ENCODE measurements at places on chromosomes 6 and 20.

- no peak for DNase-seq
Measured at GRCh38 chr20:17884307-17885003, 84.1 kb downstream of the SNX5 start.

DNA sequence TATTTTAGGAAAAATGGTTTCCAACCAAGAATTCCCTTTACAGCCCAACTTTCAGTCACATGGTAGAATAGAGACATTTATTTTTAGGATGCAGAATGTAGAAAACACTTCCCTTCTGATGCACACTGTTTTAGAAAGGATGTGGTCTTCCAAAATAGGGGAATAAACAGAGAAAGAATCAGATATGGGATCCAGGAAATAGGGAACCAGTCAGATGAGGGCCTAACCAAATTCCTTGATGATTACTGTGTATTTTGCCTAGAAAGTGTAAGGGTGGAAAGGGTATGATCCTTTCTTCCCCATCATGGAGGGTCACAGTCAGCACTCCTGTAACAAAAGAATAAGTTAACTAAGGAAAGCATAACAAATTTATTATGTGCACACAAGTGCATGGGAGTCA lies 27.4 kb downstream of the SLX4IP start:
- DNase-seq, result no peak

DNA sequence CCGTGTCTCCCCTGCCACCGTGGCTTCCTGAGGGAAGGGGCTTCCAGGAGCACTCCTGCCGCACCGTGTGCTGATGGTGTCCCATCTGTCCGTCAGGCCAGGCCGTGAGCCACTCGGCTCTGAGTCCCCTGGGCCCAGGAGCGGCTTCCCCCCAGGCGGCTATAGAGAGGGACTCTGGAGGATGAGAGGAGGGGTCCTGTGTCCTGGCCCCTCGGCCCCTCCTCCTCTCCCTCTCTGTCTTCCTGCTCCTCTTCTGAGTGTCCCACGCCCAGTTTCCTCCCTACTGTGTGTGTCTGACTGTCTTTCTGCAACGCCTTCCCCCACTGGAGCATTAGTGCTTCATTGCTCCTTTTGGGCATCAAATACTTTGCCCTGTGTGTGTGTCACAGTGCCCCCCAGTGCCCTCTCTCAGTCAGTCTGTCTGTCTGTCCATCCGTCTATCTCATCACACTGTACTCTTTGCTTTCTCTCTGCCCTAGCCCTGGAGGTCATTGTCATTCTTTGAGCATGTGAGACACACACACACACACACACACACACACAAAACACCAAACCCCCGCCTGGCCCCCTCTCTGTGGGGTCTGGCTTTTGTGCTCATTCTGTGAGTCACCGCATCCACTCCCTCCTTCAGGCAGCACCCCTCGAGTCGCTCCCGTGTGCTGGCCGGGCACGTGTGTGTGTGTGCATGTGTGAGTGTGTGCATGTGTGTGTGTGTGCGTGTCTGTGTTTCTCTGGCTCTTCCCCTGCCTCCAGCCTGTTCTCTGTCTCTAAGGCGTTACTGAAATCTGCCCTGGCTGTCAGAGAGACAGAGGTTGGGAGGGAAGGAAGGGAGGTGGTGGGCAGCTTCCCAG lies 71.9 kb downstream of the SRC start:
- no peak for DNase-seq

DNA sequence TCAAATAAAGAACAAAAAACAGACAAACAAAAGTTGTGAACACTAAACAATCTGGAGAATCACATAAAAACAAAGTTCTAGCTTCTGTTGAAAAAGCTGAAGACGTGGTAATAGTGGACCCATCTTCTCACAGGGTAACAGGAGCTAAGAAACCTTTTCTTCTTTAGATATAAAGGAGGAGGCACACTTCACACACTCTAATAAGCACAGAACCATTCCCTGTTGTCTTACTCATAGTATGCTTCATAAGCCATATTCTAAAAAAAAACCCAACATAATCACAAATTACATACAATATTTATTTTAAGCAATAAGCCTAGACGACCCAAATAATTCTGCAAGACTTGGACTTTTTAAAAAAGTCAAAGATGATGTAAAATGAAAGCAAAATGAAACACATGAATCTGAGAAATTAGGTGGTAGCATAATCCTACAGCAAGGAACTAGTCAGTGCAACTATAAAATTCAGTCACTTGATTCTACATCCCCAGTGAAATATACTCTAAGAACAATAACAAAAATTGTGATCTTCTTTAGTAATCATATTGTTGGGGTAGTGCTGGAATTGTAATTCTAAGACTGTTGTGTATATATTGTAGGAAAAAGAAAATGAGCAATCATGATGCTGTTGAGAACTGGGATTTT lies 15.6 kb downstream of the SRPK1 start:
- DNase-seq, result no peak

DNA sequence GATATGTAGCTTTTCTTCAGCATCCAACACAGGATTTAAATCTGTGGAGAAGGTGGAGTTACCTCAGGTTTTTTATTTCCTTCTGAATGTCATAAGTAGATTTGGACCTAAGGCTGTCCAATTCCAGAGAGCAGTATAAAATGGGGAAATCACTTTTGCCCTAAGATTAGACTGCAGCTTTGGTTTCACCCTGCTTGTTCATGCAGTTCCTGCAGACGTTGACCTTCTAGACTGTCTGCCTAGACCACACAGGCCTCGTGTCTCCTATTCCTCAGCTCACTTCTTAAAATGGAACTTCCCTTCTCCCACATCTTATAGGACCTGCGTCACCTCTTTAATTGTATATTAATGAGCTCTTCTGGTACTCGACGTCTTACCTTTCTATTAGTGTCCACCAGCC lies 26.0 kb upstream of the C6orf62 start:
- DNase-seq, result no peak

All from SHP77 (cell line).